CD4-positive, alpha-beta T cell treated with Interleukin-17A for 1 hour (primary cell): ENCODE measurements at places on chromosomes 11 and 22.

DNA sequence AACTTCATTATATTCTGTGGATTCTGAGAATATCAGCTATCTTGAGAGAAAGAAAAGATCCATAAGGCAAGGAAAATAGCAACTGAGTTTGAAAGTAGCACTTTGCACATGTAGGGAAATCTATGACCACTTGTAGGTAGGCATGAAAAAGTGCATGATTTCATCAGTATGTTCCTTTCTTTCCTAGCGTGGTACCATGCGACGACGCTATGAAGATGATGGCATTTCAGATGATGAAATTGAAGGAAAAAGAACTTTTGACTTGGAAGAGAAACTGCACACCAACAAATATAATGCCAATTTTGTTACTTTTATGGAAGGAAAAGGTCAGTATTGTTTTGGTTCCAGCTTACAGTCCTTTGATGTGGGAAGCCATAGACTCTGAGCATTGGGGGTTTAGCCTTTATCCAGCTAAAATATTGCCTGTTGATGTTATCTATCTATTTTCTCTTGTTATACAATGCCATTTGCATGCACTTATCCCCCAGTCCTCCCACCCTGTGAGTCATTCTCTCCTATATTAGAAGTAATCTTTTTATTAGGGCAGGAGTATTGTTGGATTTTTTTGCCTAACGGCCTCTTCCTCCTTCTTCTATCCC, 60.9 kb downstream of the KDM2A start:
- no peak for DNase-seq

GRCh38 chr11:117993988-117994745, 8.0 kb downstream of the IL10RA start:
- no peak for DNase-seq

- DNase-seq = no peak
Observed at GRCh38 chr11:8871171-8871775, 39.7 kb upstream of the AKIP1 start.

DNA sequence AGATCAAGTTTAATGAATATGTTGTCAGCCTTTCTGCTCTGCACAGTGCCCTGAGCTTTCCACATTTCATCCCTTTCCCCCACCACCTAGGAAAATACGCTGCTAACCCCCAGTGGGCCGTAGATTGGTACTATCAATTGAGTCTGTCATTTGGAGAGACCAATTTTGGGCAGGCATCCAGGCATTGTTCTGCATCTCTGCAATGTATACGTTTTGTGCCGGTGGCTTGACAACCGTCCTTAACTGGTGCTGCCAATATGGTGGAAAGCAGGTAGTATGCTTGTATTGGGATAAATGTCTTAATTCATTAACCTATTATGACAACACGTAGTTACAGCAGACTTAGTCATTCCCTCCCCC, 1.3 kb downstream of the ELMOD1 start:
- no peak for DNase-seq

DNA sequence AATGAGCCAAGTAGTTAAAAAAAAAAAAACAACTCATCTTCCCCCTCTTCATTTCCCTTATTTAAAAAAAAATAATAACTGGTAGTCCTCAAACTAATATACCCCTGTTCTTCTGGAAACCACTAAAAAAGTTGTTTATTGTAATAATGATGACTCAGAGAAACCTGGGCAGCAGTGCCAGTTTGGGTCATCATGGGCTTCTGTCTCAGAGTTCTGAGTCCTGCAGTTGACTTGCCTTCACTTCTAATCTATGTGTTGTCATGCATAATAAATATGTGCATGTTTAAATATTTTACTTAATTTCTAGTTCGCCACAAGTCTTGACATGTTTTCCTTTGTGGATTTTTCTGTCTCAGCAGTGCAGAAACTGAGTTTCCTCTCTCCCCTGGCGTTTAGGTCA, 46.8 kb downstream of the PPP2R1B start:
- DNase-seq = no peak

- no peak for DNase-seq
Observed at GRCh38 chr11:132994966-132995365, 537.3 kb downstream of the OPCML start.

DNA sequence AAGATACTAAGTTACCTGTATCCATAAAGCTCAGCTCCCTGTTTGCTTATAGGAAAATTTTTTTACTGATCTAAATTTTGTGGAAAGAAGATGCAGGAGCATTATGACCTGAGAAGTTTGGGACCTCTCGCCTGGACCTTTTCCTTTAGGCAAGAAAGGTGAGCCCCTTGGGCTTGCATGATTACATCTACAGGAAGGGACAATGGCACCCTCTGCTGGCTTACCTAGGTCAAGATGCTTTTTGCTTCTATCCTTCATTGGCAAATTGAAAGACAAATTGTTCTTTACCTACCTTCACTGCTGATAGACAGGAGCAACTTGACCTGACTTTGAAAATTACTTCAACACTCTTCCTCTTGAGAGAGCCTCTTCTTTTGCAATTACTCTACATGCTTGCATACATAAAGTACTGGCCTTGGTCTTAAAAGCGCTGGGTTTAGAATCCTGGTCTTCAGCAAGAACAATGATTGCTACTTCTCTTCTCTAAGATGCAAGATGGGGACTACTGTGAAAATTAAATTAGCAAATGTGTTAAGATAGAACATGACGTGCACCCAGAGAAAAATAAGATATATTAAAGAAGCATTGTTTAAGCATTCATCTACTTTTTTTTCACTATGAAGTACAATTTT, 147.2 kb downstream of the TRPC6 start:
- no peak for DNase-seq

DNA sequence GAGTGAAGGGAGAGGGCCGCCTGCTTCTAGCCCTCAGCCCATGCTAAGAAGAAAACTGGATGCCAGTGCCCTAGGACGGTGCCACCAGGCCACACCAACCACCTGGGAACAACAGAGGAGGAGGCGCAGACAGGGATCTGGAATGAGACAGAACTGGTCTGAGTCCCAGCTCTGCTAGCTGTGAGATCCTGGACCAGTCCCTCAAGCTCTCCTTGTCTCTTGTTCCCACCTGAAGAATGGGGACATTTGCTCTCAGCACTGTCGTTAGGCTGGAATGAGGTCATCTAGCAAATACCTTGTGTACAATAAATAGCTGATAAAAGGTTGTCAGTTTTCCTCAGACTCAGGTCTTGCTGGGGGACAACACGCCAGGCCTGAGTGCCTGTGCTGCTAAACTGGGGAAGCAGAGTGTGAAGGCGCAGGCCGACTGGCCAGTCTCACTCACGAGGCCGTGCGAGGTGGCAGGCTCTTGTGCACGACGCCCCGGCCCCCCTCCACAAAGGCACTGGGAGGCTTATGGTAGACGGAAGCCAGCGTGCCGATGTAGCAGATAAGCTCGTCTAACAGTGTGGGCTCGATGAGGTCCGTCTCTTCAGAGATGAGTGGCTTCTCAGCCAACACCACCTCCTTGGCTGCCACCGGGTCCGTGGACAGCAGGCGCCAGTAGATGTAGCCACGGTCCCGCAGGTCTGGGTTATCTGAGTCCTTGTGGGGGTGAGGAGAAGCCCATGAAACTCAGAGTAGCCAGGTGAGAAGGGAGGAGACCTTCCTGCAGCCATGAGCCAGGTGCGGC, 25.8 kb upstream of the RASL10A start:
- DNase-seq = no peak

GRCh38 chr11:78131956-78132355, 7.5 kb downstream of the ALG8 start:
- DNase-seq = no peak

GRCh38 chr11:74650498-74650897, 58.1 kb downstream of the POLD3 start:
- no peak for DNase-seq

GRCh38 chr11:60919956-60920355, 4.3 kb upstream of the TMEM132A start:
- no peak for DNase-seq

DNA sequence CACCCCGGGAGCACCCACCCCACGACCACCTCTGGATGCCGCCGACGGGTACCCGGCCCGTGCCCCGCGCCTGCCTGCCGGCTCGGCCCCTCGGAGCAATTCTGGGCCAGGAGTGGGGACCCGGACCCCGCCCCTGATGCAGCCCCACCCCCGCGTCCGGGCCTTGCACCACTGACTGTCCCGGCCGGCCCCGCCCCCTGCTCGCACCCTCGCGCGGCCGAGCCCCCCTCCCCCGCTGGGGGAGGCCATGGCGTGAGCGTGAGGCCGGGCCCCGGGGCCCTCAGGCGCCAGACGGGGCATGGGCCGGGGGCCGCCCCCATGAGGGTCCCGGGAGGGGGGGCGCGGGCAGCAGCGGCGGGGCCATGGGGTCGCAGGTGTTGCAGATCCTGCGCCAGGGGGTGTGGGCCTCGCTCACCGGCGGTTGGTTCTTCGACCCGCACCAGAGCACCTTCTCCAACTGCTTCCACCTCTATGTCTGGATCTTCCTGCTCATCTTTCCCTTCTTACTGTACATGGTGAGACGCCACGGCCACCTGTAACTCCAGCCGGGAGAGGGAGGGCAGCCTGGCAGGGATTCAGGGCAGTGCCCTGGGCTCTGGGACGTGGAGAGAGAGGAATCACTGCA, 486 bp downstream of the PCNX3 start:
- no peak for DNase-seq
